ENCODE measurements at places on chromosomes 5 and 9.

GRCh38 chr5:158287643-158288271 is 428.8 kb upstream of the CLINT1 start:
- DNase-seq, result no peak

DNA sequence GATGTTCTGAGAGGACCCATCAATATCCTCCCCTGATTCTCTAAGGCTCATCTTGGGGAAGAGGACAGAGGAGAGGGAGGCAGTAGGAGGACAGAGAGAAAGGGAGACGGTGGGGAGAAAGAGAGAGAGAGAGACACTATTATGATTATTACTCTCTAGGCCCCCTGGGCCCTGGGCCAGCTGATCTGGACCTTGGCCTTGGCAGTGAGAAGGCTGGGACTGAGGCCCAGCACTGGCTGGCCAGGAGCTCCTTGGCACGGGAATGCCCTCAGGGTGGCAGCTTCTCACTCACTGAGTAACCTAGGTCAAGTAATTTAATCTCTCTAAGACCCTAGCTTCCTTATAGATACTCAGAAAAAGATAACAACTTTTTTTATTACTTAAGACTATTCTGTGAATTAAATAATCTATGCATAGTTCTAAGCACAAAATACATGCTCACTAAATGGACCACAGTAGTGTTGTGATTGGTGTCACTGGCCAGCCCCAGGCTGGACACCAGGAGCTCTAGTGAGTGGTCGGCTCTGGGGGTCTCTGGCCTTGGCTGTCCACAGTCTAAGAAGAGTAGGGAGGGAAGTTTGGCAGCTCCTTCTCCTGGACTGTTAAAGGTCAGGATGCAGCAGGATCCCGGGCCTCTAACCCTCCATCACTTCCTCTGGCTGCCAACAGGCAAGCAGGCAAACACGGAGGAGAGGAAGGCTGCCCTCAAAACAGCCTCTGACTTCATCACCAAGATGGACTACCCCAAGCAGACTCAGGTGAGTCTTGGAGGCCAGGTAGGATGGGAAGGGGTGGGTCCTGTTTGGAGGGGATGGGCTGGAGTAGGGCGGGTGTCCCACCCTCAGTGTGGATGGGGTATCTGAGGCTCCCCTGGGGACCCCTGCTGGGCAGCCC is 50.0 kb downstream of the GSN start:
- no peak for DNase-seq

- no peak for DNase-seq
These were observed 210.4 kb downstream of the SH3GL2 start for GRCh38 chr9:17789316-17789715.

- DNase-seq, result no peak
These were observed 71.9 kb downstream of the DAPK1 start for GRCh38 chr9:87569518-87569917.

DNA sequence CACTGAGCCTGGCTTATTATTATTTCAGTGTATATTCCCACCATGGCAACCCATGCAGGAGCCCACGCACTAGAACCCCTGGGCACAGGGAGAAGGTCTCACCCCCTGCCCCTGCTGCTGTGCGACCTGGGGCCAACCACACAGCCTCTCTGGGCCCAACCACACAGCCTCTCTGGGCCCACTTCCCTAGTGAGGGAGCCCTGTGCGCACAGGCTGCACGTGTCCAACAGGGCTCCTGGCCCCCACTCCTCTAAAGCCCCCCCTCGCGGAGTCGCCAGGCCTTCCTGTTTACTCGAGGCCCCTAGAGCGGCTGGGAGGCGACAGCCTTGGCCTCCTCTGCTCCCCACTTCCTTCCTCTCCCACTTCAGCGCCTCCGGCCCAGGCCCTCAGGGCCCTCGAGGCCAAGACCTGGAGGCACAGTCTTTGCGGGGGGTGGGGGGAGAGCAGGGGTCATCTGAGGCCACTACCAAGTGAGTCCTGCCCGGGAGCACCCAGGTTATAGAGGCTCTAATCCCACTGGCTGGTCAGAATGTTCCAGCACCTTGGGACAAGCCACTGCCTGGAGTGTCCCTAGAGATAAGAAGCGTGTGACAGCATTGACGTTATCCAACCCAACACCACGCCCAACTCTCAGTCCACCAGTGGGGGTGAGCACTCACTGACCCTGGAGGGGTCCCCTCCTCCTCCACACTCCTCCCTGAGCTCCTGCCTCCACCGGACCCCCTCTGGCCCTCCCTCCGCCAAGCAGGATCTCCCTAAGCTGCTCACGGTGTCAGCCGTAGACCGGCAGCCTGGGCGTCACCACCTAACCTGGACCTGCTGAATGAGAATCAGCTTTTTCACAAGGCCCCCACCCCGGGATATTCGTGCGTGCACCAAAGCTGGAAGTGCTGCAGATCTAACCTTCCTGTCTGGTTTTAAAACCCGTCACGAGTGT is 7.9 kb upstream of the ENG start:
- peak; percentile 67 for DNase-seq

- DNase-seq, result peak; percentile 86
These were observed 69.7 kb upstream of the PPP3R2 start for GRCh38 chr9:101664453-101664852.

DNA sequence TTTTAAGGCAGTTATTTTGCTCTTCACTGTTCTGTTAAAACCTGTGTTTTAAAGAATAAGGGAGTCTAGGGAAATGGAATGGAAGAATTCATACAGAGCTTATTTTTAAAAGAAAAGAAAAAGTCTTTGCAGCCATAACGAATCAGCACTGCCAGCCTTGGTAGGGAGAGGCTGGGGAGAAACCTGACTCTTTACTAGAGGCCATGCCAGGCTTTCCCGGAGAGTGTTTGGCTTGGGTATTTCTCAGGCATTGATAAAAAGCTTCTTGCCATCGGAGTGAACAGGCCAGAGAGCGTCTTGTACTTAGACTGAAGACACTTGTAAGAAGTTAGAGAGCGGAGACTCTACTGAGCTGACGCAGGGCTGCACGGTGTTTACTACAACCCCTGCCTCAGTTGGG is 72.7 kb upstream of the NFIL3 start:
- DNase-seq, result no peak

GRCh38 chr5:77627869-77628674 is 10.4 kb downstream of the OTP start:
- DNase-seq, result no peak

- DNase-seq, result no peak
These were observed 2.9 kb downstream of the SEMA6A start for GRCh38 chr5:116571568-116572349.

DNA sequence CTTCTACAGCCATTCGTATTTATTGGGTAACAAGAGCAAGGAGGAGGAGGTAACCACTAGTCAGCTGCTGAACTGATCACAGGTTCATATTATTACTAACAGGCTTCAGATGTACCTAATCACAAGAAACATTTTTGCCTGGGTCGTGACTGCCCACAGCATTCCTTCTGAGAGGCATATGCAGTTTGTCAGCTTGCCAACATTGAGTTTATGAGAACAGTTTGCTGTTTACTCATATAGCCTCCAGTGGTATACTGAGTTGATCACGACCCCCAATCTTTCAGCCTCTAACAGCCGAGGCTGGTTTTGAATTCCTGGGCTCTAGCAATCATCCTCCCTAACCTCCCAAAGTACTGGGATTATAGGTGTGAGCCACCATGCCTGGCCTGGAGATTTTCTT is 693.6 kb downstream of the TLE1 start:
- DNase-seq, result no peak

DNA sequence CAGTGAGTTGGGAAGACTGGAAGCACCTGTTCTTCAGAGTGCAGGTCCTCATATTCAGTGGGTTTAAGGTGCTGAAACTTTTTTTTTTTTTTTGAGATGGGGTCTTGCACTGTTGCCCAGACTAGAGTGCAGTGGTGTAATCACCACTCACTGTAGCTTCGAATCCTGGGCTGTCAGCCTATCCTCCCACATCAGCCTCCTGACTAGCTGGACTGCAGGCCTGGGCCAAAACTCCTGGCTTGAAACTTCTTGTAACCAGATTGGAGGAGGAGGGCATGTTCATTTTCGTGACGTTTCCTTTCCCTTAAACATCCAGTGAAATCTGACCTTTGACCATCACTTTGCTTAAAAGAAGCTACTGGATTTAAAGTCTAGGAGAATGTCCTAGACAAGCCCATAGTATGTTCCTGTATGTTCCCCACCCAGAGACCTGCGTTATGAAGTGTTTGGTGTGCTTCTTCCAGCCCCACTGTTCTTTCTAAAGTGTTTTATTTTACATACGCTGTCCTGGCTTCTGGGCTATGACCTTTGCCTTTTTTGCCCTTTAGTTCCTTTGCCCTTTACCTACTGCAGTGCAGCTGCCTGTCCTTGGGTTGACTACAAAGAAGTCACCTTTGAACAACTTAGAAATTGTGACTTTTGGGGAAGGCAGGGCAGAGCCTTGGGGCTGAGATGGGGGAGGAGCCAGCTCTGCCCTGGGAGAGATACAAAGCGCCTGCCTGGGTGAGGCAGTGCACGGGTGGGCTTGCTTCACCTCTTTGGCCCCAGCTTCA is 18.4 kb downstream of the TENT4A start:
- DNase-seq, result no peak

DNA sequence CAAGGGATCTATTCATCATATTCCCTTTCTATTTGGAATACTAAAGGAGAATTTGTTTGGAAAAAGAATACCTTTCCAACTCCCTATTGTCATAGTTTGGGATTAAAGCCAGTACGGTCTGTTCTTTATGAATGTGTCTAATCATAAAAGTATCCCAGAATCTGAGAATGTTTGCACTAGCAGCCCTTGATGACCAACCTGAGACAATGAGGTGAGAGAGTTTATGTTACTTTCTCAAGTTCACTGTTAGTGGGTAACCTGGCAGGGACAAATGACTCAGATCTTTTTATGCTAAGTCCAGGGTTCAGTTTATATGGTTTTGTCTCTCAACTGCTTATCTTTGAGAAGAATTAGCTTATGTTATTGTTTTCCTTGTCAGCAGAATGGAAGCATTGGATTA is 25.3 kb upstream of the TLR4 start:
- no peak for DNase-seq

DNA sequence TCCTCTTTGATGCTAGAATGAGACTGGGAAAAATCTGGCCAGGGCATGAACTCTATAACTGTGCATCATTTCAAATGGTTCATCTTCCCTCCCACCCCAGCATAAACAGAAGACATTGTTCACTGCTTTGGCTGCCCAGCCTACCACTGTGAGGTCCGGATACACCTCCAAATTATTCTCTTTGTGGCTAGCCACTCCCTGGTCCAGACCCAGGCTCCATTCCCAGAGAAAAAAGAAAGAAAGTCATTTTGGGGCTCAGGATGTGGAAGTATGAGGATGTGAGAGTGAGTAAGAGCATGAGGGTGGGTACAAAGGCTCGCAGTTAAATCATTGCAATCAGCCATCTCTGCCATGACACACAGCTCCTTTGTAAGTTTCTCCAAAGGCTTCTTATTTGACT is 559.2 kb downstream of the PSAT1 start:
- DNase-seq, result no peak

GRCh38 chr9:131330814-131331600 is 41.5 kb downstream of the PLPP7 start:
- peak; percentile 96 for DNase-seq

DNA sequence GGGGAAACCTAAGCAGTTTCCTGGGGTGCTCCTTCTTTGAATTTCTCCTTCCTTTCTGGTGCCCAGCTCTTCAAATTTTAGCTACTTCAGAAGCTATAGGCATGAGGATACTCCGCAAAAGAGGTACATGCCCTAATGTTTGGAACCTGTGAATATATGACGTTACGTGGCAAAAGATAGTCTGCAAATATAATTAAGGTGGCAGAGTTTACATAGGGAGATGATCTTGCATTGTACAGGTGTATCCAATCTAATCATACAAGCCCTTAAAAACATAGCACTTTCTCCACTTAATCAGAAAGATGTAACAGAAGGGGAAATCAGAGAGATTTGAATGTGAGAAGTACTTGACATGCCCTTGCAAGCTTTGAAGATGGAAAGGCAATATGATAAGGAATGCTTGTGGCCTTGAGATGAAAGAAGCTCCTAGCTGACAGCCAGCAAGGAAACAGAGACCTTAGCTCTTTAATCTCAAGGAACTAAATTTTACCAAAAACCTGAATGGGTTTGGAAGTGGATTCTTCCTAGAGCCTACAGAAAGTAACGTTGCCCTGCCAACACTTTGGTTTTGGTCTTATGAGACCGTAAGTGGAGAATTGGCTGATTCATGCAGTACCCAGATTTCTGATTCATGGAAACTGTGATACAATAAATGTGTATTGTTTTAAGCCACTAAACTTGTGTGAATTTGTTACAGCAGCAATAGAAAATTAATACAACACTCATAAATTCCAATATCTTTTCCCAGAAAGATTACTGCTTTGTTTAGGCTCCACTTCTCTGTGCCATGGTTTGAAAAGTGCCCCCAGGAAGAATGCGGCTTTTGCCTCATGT is 268.4 kb downstream of the FAM170A start:
- no peak for DNase-seq

DNA sequence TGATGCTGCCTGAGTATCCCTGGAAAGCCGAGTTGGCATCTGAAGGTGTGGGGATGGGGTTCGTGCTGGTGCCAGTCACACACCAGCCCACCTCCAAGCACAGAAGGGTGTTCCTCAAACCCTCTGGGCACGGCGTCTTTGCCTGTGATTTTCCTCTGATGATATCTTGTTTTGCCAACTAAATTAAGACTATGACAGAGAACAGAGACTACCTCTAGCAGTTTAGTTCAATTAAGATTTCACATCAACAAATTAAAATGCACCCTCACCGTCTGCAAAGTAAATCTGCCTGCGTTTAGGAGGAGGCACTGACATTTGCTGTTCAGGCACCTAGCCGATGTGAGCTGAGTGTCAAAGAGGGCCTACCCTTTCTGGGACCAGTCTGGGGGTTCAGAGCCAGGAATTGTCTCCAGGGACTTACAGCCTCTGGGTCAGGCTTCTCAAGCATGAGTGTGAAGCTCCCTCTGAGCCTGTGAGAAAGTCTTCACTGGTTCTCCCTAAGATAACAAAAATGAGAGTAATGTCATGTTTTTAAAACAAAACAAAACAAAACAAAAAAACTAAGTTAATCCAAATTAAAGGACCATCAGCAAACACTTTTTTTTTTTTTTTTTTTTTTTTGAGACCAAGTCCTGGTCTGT is 55.4 kb upstream of the CTNNA1 start:
- no peak for DNase-seq

DNA sequence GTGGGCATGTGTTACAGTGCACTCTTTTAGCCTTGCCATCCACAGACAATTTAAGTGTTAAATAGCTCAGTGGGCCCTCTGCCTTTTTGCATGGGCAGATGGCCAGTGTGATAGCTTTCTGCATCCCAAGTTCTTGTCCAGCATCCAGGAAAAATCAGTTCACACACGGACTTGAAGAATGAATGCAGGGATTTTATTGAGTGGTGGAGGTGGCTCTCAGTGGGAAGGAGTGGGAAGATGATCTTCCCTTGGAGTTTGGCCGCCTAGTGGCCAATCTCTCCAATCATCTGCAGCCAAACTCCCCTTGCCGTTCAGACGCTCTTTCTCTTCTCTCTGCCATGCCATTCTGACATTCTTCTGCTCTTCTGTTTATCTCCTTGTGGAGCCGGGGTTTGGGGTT is 322.4 kb upstream of the GRAMD2B start:
- DNase-seq, result no peak

- DNase-seq, result no peak
These were observed 160.6 kb downstream of the OLFM1 start for GRCh38 chr9:135248111-135248510.

Measured in erythroblast (primary cell).